Activated T-helper 9 cell treated with anti-CD3 and anti-CD28 coated beads, Interleukin-2, amount 50 U/mL, for 16 hours (primary cell): ENCODE measurements at places on chromosomes 16 and 17.
A peak's percentile ranks its signal among the peaks of the same experiment; 100 is the strongest.

DNA sequence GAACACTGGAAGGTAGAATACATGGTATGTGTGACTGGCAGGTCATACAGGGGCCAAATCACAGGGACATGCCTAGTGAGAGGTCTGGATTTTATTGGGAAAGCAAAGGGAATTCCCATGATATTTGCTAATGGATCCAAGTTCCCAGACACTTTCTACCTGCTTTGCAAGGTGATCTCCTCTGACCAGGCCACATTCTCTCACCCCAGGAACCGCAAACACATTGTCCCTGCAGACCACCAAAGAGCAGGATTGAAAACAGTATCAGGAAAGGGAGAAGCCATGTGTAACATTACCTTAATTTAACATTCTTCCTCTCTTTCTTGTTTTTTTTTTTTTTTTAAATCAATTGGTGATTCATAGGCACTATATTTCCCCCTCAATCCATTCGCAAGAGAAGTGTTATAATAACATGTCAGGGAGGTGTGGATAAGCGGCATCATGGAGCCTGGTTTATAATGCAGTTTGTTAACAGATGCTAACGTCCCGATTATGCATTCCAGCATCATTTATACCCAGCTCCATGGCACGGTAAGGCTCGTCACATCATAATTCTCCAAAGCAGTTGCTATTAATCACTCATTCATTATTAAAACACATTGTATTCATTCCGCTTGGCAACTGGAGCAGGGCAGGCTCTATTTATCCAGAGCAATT is 155.1 kb upstream of the CCL2 start:
- DNase-seq = no peak

DNA sequence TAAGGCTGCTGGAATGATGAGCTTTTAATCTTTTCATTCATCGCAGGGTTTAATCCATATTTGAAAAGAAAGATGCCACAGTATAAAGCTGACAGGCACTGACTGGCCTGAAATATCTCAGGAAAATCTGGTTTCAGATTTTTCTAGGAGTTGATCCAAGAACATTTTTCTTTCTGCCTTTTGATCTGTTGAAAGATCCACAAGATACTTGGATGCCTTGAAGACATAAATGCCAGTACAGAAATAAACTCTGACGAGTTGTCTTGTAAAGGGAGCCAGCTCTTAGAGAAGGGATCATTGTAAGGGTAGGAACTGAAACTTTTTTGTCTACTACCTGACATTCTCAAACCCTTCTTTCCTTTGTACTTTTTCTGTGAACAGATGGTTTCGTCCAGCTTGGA is 25.4 kb upstream of the KRT20 start:
- DNase-seq = no peak

DNA sequence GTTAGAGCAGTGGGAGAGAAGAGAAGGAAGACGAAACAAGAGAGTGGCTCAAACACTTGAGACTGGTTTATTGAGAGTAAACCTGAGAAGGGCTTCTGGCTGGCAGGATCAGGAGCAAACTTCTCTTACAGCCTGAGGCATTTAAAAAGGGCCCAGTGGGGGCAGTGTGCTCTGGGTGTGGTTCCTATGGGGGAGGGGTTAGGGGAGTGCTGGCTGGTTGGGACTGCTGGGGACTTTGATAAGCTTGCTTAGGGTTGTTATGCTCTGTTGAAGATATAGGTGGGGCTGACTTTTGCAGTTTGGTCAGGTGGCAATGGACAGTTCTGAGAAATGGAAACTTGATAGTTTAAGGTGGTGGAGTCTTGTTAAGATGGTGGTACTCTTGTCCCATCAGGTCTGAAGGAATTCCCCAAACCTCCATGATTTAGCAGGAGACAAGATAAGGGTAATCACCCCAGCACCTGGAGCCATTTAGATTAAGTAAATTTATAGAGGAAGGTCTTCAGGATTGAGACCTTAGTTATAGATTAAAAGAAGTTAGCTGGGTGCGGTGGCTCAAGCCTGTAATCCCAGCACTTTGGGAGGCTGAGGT is 79.3 kb downstream of the EMP2 start:
- no peak for DNase-seq

DNA sequence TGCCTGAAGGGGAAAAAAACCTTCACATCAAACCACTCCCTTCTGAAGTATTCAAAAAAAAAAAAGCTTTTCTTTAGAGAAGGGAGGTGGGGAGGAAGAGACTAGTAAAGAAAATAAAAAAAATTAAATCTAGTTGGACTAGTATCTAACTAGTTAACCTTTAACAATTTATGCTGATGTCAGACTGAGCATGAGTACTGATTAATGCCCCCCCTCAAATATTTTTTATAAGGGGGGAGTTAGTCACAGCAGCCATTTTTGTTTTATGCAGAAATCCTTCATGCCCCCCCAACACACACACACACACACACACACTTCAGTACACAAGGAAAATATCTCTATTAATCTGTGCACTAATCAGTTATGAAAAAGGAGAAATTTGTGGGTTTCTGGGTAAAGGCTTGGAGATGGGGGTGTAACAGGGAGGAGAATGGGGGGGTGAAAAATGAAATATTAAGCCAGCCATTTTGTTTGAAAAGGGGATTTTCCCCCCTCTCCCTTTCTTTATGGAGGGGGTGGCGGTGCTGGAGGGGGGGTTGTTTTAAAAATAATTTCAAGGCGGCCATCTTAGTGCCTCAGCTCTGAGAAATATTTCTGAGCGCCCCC is 4.7 kb upstream of the CHD3 start:
- no peak for DNase-seq

DNA sequence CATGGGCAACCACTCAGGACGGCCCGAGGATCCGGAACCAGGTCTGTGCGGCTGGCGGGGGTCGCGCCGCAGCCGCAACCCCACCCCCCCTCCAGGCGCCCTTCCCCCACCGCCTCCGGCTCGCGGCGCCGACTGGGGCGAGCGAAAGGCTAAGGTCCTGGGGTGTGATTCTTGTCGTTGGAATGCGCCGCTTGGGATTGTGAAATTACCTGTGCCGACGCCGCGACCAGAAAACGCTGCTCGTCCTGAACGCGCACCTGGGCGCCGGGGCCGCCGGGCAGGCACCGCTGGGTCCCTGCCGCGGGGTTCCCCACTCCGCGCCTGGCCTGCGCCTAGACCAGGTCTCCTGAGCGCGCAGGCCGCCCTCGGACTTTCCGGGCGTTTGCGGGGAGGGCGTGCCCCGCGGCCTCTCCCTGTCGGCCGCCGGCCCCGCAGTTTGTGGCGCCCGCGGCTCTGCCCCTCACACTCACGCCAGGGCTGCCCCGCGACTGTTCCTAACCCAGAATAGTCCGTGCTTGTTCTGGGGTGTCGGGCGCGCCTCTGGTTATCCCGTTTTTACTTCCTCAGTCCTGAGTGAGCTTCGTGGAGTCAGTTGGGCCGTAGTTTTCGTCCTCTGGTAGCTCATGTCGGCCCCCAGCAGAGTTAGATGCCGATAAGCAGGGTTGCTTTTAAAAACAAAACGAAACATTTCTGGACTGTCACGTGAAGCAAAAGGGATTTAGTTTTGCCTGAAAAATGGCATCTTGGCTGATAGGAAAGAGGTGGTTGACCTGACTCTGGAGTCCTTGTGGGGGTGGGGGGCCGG is 147.2 kb downstream of the SPECC1 start:
- DNase-seq = peak; percentile 5

- no peak for DNase-seq
Observed at GRCh38 chr17:14744761-14745473, 444.0 kb downstream of the HS3ST3B1 start.

- no peak for DNase-seq
Observed at GRCh38 chr17:82283208-82283749, 9.8 kb upstream of the CSNK1D start.

DNA sequence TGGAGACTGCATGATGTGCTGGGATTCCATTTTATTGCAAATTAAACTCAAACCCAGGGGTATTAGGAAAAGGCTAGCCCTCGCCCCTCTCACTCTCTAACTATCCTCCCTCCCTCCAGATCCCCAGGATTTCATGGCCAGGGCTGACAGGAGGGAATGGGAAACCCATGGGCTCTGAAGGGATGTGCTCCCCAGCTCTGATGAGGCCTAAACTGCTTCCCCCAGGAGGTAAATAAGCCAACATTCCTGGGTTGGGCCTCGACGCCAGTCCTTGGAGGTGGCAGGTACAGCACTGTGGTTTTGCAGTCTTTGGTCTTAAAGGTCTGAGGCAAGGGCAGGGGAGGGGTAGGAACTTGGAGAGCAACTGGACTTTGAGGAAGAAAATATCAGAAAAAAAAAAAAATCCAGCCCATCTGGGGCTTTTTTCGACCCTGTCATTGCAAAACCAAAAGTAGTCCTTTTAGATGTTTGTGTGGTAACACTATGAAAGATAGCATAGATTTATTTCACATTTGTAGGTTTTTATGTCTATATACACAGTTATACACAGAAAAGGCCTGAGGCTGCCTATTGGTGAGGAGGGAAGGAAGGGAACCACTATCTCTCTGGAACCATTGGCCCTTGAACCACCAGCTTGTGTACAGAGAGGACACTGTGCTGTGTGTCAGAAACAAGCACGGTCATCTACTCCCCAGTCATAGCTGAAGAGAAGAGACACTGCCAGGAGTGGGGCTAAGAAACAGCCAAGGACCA is 12.0 kb downstream of the C17orf113 start:
- DNase-seq = no peak

- no peak for DNase-seq
Observed at GRCh38 chr17:5705081-5705875, 121.0 kb upstream of the NLRP1 start.

DNA sequence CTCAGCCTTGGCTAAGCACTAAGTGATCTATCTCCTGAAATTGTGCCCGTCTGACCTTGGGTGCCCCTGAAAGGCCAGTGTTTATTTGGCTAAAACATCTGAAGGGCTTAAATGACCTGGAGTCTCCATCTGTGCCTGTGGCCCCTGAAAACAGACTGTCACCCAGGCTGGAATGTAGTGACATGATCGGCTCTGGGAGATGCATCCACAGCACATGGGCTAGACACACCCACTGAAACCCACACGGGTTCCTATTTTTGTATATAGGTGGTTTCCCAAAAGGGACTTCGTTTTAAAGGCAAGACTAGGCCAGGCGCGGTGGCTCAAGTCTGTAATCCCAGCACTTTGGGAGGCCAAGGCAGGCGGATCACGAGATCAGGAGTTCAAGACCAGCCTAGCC is 13.5 kb downstream of the CEP295NL start:
- no peak for DNase-seq

DNA sequence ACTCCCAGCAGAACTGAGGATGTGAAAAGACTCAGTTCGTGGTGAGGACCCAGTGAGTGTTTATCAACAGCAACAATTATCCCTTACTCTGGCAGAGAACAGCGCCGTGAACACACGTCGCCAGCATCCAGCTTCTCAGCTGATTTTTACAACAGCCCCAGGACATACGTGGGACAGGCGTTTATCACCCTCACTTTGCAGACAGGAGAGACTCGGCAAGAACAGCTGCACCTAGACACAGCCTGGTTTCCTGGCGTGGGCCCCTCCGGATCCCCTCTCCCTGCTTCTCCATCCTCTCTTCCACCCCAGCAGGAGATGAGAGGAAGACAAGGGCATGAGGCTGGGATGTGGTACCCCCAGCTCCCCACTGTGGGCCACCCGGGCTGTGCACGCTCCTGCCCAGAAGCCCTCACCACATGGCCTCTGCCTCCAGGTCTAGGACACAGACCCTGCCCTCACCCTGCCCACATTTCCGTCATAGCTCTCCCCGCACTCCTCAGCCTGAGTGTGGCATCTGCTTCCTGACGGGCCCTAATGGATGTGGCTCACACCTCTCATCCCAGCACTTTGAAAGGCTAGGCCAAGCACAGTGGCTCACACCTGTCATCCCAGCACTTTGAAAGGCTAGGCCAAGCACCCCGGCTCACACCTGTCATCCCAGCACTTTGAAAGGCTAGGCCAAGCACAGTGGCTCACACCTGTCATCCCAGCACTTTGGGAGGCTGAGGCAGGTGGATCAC is 17.5 kb downstream of the ABR start:
- no peak for DNase-seq

DNA sequence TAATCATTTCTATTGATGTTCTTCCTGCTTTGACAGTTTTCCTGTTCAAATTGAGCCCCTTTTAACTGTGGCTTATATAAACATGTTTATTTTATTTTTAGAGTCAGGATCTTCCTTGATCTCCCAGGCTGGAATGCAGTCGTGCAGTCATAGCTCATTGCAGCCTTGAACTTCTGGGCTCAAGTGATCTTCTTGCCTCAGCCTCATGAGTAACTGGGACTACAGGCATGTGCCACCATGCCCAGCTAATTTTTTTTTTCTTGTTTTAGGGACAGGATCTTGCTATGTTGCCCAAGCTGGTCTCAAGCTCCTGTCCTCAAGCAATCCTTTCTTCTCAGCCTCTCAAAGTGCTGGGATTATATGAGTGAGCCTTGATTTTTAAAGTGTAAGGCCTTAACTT is 14.7 kb downstream of the PHKB start:
- no peak for DNase-seq

GRCh38 chr17:38729886-38730525 is at the start of gene CISD3:
TSS of gene CISD3 (plus strand) at chr17:38730341. CDS start at chr17:38730359, 18 bp downstream.
- DNase-seq = peak; percentile 82

DNA sequence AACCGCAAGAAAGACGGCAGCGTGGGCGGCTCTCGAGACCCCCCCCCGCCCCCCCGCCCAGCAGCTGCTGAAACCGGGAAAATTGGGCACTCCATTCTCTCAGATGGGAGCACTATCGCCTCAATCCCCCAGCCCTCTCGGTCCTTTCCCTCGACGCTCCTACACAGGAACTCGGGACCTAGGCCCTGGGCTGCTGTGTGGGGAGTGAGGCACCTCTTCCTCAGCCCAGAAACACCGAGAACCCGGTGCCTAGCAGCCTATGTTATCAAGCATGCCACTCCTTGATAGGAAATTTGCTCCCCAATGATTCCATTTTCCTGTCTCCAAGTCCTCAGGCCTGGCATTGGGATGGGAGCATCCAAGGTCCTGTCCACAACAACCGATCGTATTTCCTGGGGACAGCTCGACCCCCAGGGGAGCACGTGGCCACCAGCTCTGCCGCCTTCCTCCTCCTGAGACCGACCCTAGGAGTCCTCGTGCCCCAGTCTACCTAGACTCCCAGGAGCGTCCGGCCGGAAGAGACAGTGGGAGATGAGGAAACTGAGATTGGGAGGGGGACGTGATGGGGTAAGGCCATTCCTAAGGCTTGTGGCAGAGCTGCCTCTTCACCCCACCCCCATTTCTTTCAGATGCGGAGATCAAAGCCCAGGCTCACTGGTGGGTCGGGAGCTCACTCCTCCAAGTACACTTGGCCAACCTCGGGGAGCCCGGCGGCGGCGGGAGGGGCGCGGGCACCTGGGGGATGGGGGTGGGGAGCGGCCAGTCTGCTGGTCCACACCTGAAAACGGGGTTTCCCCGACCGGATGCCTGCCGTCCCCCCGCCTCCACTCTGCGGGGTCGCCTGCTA is 17.5 kb upstream of the CBX8 start:
- DNase-seq = no peak

GRCh38 chr16:31081428-31082351 is 7.1 kb downstream of the PRSS53 start:
- no peak for DNase-seq

GRCh38 chr17:13822700-13823099 is 221.0 kb upstream of the HS3ST3A1 start:
- no peak for DNase-seq

GRCh38 chr16:88391144-88391850 is 8.5 kb downstream of the ZNF469 start:
- no peak for DNase-seq
